MCF 10A (cell line): ENCODE measurements at places on chromosomes 11 and 22. TPM values are rescaled to one million over a fixed set of nuclear protein-coding genes. Genes with fewer than 3 reads are reported as not detected.

The PGR gene
- not detected in 2 replicates for total RNA-seq

GRCh38 chr11:69199583-69200315 is 44.0 kb downstream of the SMIM38 start:
- no peak for DNase-seq

- no peak for DNase-seq
Observed at GRCh38 chr11:118834427-118835028, 43.6 kb upstream of the DDX6 start.

The OR8A1 gene
- total RNA-seq: not detected in 2 replicates

- no peak for DNase-seq
Observed at GRCh38 chr11:19116276-19116970, 545 bp upstream of the ZDHHC13 start.

DNA sequence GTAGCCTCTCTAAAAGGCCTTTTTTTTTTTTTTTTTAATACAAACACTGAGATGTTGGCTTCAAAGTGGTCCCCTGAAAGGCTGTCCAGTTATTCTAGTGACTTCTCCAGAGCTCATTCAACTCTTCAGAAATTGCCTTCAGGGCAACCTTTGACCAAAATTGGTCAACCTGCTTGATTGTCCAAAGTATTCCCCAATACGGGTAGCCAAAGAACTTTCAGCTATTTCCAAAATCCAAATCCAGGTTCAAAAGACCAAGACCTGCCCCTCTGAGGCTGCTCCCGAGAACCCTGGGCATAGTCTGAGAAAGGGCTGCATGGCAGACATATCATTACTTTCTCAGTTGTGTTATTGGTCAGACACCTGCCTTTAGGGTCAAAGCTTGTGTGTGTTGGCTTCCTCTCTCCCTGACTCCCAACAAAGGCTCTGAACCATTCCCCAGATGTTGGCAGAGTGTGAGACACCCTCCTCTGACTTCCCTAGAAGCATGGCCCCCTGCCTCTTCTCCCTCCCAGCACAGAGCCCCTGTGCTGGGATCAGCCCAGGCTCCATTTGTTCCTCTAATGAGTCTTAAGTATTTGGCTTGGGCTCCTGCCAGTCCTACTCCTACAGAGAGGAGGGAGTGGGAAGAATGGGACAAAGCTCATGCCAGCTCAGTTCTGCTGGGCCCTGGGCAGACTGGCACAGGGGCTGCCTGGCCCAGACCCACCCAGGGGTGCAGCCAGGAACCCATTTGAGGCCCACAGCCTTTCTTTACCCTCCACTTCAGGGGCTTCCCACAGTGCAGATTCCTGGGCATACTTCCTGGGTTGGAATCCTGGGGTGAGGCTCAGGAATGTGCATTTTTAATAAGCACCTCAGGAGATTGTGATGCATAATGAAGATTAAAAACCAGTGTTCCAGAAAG is 30.3 kb downstream of the TNKS1BP1 start:
- DNase-seq: peak; percentile 82
